GM12878 (cell line): ENCODE measurements at places on chromosomes 16 and 17.

DNA sequence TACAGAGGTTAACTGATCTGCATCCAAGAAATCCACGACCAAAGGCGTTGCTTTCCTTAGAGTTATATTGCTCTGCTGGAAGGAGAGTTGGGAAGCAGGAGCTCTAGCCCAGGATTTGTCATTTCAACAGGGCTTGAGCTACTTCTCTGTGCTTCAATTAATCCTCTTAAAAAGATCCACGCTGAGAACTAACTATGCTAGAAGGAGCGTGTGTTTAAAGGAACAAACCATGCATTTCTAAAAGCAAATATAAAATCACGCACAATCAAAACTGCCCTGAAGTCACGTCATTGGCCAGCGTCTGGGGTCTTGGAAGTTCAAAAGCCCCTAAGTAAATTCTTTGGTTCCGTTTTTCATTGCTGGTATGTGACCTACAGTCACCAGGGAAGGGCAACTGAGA is 1.1 kb downstream of the ARL6IP1 start:
- no peak for DNase-seq

- DNase-seq: no peak
Measured at GRCh38 chr17:12773153-12773552, 16.1 kb upstream of the ARHGAP44 start.

DNA sequence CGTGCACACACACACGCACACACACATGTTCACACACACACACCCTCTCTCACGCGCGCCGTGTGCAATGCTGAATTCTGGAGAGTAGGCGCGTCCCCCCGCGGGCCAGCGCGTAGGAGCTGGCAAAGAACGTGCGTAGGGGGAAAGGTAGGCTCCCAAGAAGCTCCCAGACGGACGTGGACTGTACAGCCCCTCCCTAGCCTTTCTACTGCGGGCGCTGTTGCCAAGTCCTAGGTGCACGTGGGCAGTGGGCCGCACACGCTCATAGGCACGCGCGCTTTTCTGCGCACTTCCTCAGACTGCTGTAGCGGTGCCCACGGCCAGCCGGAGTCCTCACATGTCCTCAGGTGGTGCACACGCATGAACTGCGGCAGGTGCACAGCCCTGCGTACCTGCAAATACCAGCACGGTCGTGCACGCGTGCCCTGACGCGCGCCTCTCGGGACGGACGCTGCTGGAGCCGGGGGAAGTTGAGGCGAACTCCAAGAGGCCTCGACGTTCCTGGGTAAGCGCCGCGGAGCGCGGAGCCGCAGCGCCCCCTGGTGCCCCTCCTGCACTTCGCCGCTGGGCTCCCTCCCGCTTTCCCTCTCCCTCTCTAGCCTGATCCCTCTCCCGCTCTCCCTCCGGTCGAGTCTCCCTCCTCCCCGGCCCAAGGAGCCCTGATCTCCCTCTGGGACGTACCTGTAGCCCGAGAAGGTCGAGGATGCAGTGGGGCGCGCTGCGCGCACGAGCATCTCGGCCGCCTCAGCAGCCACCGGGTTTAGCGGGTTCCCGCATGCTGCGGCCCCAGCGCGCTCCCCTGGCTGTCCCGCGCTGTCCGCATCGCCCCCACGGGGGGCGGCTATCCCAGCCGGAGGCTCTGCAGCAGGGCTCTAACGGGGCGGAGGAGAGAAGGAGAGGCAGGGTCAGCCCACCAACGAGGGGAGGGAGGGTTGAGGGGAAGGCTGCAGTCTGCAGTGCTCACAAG is 749 bp downstream of the GRIN2A start:
- DNase-seq: no peak

DNA sequence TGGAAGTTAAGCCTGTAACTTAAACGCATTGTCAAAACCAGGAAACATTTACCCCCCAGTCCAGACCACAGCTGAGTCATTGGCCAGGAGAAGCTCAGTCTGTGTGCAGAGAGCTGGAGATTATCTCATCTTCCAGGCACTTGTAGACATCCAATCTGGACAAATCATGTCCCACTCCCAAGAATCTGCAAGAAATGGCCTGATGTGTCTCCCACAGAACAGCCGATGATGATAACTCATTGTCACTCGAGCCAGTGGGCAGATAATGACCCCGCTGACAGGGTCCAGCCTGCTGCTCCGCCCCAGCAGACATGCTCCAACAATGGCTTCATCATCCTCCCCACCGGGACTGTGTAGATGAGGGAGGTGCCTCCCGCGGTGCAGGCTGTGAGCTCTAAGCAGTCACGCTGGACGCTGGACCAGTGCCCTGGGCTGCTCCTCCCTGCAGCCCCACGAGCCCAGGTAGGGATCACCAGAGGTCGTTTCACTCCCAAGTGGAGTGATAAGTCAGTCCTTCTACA is 322.5 kb downstream of the C16orf95 start:
- no peak for DNase-seq

- no peak for DNase-seq
Measured at GRCh38 chr17:81173052-81173761, 7.2 kb upstream of the AATK start.

DNA sequence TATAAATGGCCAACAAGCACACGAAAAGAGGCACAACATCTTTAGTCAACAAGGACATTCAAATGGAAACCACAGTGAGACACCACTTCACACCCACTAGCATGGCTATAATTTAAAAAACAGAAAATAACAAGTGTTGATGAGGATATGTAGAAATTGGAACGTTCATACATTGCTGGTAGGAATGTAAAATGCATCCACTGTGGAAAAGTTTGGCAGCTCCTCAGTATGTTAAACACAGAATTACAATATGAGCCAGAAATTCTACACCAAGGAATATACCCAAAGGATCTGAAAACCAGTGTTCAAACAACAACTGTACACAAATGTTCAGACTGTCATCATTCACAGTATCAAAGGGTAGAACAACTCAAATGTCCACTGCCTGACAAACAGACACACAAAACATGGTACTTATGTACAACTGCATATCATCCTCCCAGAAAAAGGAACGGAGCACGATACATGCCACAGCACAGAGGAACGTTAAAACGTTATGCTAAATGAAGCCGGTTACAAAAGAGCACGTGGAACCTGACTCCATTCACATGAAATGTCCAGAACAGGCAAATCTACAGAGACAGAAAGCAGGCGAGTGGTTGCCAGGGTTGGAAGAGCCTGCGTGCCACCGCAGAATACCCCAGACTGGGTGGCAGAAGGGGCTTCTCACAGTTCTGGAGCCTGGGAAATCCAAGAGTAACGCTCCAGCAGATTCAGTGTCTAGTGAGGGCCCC is 32.8 kb upstream of the METRNL start:
- DNase-seq: no peak
